ENCODE measurements at places on chromosomes 4 and X.

DNA sequence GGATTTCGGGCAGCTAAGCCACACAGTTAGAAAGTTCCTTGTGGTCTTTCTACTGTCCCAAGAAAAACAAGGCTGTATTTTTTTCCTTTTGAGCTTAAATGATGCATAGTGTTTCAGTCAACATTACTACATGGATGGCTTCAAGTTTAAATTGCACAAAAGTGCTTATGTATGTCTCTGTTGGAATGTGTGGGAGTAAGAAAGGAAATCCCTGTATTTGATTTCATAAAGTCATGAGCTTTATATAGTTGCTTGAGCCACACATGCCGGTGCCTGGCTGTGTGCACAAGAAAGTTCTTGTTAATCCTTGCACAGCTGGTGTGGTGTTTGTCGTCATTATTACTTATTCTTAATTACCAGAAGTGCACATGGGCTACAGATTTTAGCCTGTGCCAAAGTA lies 262.2 kb downstream of the ARHGAP10 start:
- DNase-seq = no peak

DNA sequence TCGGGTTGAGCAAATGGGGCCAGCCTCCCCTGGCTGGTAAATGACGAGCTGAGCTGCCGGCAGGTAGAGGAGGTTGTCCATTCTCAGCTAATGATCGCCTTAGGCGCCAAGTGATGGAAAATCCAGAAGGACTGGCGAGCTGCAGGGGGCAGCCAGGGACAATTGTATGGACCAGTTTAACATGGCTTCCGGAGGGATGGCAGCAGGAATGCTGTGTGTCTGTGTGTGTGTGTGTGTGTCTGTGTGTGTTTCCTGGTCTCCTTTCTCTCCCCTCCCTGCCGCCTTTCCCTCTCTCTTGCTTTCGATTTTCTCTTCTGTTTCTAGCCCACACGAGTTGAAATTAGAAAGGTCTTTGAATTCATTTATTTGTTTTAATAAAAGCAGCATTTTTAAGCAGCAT lies 45.2 kb upstream of the BCOR start:
- no peak for DNase-seq

DNA sequence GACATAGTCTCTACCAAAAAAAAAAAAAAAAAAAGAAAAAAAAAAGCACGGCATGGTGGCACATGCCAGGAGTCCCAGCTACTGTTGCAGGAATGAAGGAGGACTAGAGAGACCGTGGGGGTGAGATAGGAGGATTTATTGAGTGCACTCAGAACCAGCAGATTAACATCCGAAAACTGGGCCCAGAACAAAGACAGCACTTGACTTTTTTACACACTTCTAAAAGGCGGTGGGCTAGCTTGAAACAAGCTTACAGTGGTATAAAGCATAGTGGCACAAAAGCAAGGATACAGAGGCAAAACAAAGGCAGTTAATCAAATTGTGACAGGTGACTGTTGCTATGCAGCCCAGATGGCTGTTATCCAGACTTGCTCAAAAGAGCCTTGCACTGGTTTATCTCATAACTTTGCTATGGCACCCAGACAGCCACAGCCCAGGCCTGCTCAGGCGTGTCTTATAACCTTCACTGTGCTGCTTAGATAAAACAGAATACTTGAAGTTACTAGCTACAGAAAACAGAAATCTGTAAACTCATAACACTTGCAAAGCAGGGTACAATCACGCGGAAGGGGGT lies 9.9 kb upstream of the PI4K2B start:
- DNase-seq = no peak

GRCh38 chr4:25883565-25883964 lies 20.8 kb upstream of the SEL1L3 start:
- DNase-seq = no peak

DNA sequence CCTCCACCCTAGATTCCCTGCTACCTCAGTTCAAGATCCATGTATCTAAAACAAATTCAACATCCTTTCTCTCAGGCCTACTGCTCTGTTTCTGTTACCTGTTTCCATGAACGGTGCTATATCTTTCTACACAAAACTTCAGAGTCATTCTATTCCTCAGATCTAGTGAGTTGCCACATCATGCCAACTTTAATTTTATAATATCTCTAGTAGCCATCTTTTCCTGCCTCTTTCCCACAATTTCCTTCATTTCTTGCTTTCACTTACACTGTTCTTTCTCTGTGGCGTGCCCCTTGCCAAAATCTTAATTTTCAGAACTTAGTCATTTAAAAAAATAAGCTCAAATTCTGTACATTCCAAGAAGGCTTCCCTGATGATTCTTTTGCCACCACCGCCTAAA lies 15.2 kb downstream of the GUCY1A1 start:
- DNase-seq = no peak

DNA sequence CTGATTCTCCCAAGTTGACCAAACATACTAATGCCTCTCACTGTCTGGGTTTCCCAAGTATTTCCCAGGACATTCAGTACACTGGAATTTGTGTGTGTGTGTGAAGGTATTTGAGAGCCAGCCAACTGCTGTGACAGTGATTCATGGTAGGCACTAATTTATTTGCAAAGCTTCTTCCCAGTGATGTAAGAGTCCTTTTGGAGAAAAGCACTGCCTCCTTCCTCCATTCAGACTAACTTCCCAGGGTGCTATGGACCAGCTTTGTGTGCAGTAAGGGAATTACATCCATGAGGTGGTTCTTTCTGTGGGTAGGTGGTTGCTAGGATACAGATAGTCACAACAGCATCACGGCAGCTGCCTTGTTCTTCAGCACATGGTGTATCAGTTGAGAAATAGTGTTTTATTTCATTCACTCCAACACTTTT lies 8.7 kb downstream of the EGF start:
- peak; percentile 59 for DNase-seq

GRCh38 chr4:94650690-94651089 lies 107.1 kb upstream of the BMPR1B start:
- DNase-seq = no peak

- DNase-seq = no peak
Observed at GRCh38 chr4:134126000-134126560, 75.5 kb downstream of the PABPC4L start.

DNA sequence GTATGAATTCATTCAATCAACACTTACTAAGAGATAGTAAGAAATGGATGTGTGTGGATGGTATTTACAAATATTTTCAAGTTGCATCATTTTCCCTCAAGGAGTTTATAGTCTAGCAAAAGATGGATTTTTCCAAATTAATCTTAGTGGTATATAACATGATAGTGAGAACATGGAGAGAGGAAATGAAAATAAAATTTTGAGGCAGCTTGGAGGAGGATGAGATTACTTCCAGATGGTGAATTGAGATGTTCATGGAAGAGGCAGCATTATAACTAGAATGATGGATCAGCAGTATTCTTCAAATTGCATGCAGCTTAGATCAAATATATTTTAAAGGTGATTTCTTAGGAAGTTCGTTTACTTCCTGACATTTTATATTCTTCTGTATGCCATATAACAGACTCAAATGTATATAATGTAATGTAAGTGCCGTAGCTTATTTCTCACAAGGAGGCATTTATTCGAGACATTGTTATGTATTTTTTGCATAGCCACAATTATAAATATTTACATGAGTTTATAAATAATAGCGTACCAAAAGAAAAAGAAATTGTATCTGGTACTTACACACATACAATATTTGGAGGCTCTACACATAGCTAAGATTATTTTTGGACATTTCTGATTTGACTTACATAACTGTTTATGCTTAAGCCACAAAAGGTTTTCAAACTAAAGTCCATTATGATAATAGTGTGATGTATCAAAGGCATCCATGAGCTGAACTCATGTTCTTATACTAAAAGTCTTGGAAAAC lies 439.4 kb downstream of the SPRY1 start:
- DNase-seq = no peak

GRCh38 chr4:175927121-175927520 lies 115.1 kb upstream of the GPM6A start:
- DNase-seq = no peak

GRCh38 chr4:67702166-67702565 lies 1.2 kb upstream of the UBA6 start:
- DNase-seq = no peak

- no peak for DNase-seq
Observed at GRCh38 chr4:4838936-4839810, 20.3 kb upstream of the MSX1 start.

DNA sequence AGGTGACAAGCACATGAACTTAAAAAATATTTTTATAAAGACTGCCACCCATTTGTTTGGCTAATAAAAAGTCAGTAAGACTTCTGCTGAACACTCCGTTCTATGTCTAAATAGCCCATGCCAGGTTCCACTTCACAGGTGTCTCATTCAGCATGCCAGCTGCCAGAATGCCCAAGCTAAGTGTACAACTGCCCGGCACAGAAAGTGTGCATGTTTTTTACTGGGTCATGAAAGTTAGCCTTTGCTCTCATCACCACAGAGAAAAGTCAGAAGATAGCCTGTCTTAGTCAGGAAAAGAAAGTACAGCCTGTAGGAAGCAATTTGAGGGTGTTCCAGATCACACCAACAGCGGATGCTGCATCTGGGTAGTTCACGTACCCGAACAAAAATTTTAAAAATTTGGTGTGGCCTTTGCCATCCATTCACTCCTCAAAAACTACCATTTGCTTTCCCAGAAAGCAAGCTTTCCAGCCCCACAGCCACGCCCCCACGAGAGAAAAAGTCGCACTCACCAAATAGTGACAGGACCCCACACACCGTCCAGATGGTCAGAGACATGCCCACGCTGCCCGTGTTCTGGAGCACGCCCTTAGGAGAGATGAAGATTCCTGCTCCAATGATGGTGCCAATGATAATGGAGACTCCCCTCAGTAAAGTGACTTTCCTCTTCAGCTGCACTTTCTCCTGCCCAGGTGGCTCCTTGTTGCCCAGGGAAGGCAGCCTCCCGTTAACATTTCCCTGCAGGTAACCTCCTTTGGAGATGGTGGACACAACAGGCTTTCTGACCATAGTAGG lies 671 bp downstream of the SLC7A11 start:
- DNase-seq = peak; percentile 3

Data from urothelium cell line (cell line).